ENCODE measurements at places on chromosomes 5 and 9.

- DNase-seq, result peak; percentile 91
Observed at GRCh38 chr9:121267689-121268597, at the start of gene GSN. Gene GSN, plus strand, starts transcription at chr9:121268162. Its CDS starts 33,810 bp downstream, at chr9:121301972.

GRCh38 chr5:74075501-74076484 is 449.8 kb downstream of the ARHGEF28 start:
- DNase-seq, result no peak

GRCh38 chr9:116800885-116801284 is 113.8 kb downstream of the TRIM32 start:
- no peak for DNase-seq

GRCh38 chr5:78824831-78825281 is 160.3 kb downstream of the ARSB start:
- DNase-seq, result no peak

GRCh38 chr9:121399126-121399882 is 29.3 kb upstream of the STOM start:
- DNase-seq, result no peak

DNA sequence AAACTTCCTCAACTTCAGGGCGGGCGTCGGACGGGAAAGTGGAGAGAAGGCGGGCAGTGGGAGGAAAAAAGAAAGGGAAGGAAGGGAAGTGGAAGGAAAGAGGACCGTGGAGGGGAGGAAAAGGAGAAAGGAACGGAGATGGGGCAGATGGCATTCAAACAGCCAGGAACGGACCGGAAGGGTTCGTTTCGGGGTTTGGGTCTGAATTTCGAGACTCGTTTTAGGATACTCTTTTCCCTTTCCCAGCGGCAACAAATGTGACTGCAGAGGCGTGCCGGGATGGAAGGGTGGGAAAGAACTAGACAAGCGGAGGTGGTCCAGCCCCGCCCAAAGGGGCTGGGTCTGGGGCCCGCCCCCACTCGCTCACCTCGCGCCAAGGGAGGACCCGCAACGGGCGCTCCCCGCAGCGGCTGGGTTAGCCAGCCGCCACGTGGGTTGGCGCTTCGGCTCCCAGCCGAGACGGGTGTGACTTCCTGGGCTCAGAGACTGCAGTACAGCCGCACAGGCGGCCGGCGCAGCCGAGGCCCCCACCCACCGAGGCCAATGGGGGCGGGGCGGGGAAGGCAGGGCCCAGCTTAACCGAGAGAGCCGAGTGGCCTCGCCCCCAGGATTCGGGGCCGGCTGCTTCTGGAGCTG is 2.7 kb downstream of the VCAN start:
- peak; percentile 92 for DNase-seq

- DNase-seq, result no peak
Observed at GRCh38 chr9:520302-520701, 305.6 kb downstream of the DOCK8 start.

DNA sequence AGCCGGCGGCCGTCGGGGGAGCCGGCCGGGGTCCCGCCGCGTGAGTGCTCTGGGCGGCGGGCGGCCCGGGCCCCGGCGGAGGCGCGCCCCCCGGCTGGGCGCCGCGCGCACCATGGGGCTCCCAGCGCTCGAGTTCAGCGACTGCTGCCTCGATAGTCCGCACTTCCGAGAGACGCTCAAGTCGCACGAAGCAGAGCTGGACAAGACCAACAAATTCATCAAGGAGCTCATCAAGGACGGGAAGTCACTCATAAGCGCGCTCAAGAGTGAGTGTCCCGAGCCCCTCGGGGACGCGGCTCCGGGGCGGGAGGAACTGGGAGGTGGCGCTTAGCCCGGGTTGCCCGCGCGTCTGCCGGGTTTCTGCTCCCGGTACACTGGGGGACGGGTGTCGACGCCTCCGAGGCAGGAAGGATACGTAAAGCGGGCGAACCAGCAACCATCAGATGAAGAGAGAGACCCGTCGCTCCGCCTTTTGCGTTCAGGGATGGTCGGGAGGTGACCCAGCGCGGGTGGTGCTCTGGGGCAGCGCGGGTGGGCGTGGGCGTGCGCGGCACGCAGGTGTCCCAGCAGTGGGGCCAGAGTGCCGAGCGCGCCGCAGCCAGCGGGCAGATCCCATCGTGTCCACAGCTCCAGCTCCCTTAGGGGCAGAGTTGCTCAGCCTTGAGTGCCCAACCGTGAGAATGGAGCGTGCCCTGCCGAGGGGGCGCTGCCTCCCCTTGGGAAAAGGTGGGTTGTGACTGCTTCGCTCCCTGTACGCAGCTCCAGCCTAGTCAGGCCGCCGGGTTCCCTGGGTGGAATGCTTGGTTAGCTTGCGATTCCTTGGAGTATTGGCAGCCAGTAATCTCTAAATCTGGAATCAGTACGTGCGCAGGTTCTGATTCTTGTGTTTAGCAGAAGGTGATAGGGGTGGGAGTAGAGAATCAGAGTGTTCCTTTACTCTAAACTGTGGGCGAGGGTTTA is 753 bp downstream of the ARHGAP26 start:
- DNase-seq, result peak; percentile 73

DNA sequence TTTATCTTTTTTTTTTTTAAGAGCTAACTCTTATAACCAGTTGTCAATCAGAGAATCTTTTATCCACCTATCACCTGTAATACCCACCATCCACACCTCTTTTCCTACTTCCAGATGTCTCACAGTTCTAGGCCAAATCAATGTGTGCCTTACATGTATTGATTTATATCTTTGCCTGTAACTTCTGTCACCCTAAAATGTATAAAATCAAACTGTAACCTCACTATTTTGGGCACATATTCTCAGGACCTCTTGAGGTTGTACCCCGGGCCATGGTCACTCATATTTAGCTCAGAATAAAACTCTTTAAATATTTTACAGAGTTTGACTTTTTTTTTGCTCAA is 404.7 kb upstream of the RORB start:
- no peak for DNase-seq

GRCh38 chr5:20276061-20276958 is 288.3 kb upstream of the CDH18 start:
- DNase-seq, result no peak

DNA sequence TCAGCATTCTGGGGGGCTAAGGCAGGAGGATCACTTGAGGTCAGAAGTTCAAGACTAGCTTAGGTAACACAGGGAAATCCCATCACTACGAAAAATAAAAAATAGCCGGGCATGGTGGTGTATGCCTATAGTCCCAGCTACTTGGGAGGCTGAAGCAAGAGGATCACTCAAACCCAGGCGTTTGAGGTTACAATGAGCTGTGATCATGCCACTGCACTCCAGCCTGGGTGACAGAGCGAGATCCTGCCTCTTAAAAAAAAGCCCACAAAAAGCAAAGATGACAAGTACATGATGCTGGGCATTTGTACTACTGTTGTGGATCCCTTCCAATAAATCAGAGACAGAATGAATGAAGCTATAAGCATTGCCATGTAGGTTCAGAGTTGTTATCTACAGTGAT is 320.1 kb upstream of the PANK3 start:
- no peak for DNase-seq

- DNase-seq, result no peak
Observed at GRCh38 chr5:62143268-62144229, 162.5 kb upstream of the KIF2A start.

DNA sequence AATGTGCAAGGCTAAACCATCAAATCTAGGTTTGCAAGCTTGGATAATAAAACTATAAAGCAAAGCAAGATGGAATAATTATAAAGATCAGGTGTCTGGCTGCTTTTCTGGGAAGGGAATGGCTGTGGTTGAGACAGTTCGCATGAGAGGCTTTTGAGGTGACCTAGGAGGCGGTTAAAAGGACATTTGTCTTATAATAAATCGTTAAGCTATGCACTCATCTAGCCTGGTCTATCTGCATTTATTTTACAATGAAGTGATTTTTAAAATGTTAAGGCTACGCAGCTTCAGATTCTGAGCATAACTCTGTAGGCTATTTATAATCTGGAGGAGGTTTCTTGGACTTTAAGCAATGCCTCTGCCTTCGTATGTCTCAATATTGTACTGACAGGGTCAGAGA is 29.4 kb upstream of the MAN2A1 start:
- DNase-seq, result no peak

- DNase-seq, result no peak
Observed at GRCh38 chr9:88339317-88339716, 48.9 kb upstream of the SPIN1 start.

DNA sequence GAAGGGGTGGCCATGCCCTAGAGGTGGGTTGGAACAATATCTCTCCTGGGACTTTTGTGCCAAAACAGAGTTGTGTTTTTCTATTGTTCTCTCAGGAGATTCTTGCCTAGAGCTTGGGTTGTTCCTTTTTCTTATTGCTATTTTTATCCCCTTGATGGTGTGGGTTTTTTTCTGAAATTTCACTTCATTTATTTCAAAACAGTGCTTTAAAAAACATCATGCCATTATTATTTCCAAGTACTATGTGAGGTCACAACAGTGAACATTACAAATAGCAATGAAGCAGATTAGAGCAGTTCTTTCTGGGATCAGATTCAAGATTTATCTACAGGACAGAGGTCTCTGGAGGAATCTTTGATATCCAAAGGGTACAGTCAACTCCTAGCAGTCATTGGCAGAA is 76.6 kb downstream of the ACTBL2 start:
- DNase-seq, result no peak

DNA sequence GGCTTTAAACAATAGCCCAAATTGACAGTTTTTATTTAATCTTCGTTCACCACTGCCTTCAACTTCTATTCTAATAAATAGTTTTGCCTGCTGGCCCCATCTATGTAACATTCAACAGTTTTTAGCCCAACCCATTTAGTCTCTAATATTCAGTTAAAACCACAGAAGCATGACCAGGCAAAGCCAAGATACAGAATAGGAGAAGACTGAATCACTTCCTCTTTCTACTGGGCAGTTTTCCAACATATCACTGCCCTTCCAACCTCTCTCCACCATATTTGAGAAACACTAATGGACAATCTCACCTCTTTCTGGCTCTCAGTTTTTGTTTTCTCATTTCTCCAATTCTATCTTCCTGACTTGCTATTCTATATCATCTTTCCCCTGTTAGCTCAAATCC is 352.9 kb downstream of the DNAH5 start:
- no peak for DNase-seq

DNA sequence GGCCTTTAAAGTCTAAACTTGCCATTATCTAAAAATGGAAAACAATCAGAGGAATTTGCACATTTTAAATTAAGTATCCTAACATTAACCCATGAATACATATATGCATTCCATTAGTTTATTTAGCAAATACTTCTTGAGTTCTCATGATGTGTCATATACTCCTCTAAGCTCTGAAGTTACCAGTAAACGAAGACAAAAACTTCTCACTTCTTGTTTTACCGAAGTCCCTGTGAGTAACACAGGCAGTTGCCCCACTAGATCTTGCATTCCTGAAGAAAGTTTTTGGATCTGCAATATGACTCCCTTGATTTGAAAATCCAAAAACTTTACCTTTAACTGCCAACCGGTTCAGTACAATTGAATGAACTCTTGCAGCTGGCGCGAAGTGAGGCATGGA is 439.0 kb upstream of the MPDZ start:
- no peak for DNase-seq

GRCh38 chr5:73317523-73317922 is 131.1 kb downstream of the FOXD1 start:
- DNase-seq, result no peak

GRCh38 chr5:181241393-181241975 is 2.2 kb downstream of the RACK1 start:
- no peak for DNase-seq

GRCh38 chr5:171533153-171533552 is 113.7 kb downstream of the FGF18 start:
- DNase-seq, result no peak

GRCh38 chr9:129746092-129746777 is 6.6 kb downstream of the PTGES start:
- no peak for DNase-seq

- DNase-seq, result no peak
Observed at GRCh38 chr5:158809936-158810335, 289.8 kb downstream of the EBF1 start.

DNA sequence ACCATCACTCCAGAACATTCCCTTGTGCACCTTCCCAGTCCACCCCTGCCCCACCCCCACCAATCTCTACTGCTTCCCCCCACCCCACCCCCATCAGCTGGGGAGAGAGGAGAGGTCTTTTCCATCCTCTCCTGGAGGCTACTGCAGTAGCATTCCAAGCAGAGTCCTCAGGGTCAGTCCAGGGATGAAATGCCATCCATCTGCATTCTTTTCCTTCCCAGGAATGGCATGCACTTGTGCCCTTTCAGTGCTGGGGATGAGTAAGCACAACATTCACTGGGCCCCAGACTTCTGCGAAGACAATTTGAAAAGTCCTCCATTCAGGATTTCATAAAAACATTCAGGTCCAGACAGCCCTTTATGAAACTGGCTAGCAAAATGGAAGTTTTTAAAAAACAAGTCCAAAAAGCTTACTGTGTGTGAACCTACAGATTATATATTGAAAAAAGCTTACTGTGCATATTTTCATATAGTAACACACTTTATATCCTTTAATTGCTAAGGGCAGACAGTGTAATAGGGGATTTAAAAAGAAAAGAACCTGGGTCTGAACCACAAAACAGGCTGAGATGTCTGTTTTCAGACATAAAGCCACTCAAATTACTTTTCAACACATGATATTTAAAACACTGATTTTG is 50.0 kb upstream of the GOLPH3 start:
- no peak for DNase-seq

DNA sequence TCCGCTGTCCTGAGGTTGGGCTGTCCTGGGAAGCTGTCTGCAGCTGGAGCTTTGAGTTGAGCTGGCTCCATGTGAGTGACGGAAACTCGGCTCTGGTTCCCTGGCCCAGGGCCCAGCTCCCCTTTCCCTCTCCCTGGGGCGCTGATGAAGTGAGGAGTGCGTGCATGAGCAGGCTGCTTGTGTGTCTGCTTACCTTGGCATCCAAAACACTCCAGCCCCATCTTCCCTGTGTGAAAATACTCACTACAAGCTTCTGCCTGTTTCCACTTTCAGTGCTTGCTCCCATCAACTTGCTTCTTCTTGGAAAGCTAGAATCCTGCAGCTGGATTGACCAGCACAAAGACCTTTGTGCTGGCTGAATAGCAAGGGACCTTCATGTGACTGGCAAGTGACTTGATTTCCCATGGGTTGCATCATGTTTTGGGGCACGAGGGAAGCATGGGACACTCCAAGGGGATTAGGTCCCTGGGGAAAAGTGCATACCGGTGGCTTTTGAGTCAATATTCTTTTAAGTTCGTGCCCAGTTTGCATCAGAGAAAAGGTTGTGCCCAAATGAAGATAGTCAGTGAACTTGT is 198.1 kb downstream of the GADD45G start:
- peak; percentile 85 for DNase-seq

DNA sequence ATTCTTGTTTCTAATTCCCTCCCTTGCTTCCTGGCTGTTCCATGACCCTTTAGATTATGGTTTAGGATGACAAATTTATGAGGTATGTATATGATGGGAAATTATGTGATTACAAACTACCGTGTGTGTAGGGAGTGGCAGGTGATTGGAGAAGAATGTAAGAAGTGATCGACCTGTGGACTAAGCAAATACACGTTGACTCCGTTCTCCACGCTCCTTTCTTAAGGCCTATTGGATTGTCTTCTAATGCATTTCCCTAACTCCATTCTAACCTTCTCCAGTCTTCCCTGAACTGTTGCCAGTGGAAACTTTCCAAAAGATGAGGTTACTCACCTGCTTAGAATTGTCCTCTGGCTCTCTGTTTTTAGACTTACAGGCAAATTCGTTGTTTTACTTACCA is 36.6 kb downstream of the MVB12B start:
- no peak for DNase-seq

- no peak for DNase-seq
Observed at GRCh38 chr9:100689635-100690034, 111.8 kb downstream of the CAVIN4 start.
